CD8-positive, alpha-beta memory T cell (primary cell): ENCODE measurements at places on chromosomes 1 and 21. TPM values are rescaled to one million over a fixed set of nuclear protein-coding genes. Genes with fewer than 3 reads are reported as not detected.

DNA sequence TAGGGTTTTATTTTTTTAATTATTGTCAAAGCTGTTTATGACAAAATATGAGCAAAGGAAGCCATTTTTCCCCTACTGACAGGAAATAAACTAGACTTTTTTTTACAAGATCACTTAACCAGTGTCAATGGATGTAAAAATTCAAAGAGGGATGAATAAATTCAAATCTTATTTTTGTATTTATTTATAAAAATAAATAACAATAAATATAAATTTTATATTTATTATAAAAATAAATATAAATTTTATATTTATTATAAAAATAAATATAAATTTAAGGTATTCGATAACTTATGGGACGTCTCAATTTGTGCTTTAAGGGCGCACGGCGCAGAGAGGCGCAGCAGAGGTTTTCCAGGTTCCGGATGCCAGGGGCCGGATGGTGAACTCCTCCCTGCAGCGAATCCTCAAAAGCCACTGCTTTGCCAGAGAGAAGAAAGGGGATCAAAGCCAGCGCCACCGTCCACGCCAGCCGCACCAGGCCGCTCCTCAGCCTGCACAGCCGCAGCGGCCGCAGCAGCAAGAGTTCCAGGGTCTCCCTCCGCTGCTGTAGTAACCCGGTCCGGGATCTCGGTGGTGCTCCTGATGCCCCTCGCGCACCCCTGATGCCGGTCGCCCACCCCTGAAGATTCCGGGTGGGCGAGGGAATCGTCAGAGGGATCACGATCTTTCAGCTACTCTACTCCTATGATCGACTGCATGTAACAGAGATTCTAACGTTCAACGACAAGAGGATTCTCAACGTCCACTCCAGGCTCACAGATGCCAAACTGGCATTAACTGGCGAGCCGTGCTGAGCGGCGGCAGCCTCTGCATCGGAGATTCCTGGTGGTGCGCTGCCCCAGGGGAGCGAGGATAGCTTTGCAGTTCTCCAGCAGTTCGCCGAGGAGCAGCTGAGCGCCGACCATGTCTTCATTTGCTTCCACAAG lies 28.5 kb upstream of the RLF start:
- DNase-seq = no peak

KRTAP19-1 gene
- not detected for total RNA-seq

GRCh38 chr1:59972216-59972927 lies 45.8 kb upstream of the CYP2J2 start:
- no peak for DNase-seq

FAM151A gene
- not detected for total RNA-seq

LHX8 gene
- total RNA-seq = not detected

- DNase-seq = no peak
These were observed 1.2 kb downstream of the ELK4 start for GRCh38 chr1:205630651-205631009.
